Activated naive CD4-positive, alpha-beta T cell treated with anti-CD3 and anti-CD28 coated beads for 36 hours (primary cell): ENCODE measurements at places on chromosomes 5 and 9. TPM values are rescaled to one million over a fixed set of nuclear protein-coding genes. Genes with fewer than 3 reads are reported as not detected.
A peak's percentile ranks its signal among the peaks of the same experiment; 100 is the strongest.

RGS7BP gene
- not detected for total RNA-seq

ADRA1B gene
- not detected for total RNA-seq

GRCh38 chr9:89677702-89678395, 73.0 kb downstream of the GADD45G start:
- no peak for DNase-seq

- peak; percentile 43 for DNase-seq
These were observed 20.2 kb downstream of the IL7R start for GRCh38 chr5:35876922-35877321.
